ENCODE measurements at places on chromosomes 12 and 14.

DNA sequence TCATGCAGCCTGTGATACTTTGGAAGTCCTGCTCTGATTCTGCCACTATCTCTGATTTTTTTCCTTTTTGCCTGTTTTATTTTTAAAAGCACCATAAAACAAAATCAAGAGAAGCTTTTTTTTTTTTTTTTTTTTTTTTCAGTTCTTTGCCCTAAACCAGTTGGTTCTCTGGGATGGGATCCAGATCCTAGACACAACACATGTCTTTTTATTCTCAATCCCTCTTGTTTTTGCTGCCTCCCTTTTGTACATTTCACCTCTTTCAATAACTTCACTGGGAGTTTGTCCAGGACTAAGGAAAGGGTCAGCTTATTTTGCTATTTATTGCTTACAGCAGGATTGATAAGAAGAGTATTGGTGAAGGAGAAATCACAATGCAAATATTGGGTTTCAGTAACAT lies 139.4 kb downstream of the GRIP1 start:
- no peak for DNase-seq

DNA sequence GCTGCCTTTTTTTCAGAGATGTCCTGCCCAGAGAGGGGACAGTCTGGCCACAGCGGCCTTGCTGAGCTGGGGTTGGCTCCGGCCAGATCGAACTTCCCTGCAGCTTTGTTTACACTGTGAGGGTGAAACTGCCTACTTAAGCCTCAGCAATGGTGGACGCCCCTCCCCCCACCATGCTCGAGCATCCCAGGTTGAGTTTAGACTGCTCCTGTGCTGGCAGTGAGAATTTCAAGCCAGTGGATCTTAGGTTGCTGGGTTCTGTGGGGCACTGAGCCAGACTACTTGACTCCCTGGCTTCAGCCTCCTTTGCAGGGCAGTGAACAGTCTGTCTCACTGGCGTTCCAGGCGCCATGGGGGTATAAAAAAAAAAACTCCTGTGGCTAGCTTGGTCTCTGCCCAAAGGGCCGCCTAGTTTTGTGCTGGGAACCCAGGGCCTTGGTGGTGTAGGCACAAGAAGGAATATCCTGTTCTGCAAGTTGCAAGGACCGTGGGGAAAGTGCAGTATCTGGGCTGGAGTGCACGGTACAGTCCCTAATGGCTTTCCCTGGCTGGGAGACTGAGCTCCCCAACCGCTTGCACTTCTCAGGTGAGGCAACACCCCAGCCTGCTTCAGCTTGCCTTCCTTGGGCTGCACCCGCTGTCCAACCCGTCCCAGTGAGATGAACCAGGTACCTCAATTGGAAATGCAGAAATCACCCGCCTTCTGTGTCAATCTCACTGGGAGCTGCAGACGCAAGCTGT lies 79.1 kb downstream of the LRIG3 start:
- no peak for DNase-seq

GRCh38 chr12:66603461-66603860 lies 75.4 kb downstream of the GRIP1 start:
- DNase-seq, result no peak

DNA sequence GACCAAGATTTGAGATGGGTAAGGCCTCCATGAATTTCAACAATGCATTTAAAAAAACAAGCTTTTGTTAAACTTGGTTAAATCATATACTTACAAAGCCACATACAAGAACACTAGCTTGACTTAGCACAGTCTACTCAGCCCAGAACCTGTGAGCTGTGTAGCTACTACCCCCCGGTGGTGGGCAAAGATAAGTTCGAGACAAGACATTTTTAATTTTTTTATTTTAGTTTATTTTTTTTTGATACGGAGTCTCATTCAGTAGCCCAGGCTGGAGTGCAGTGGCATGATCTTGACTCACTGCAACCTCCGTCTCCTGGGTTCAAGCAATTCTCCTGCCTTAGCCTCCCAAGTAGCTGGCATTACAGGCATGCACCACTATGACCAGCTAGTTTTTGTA lies 3.7 kb upstream of the NECAP1 start:
- peak; percentile 58 for DNase-seq

DNA sequence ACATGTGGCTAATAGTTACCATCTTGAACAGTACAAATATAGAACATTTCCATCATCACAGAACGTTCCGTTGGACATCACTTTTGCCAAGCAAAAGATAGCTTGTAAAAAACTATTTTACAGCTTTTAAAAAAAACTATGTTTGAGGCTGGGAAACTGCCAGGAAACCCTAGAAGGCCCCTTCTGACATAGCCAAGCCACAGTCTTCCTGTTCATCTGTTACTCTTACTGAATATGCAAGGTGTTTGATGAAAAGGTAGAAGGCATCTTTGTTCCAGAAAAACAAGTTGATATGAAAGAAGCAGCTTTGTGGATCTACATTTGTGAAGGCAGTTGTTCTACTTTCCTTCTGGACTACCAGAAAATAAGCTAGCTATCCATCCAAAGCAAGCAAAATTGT lies 23.6 kb upstream of the WNK1 start:
- peak; percentile 41 for DNase-seq

- no peak for DNase-seq
These were observed 1.7 kb downstream of the SOS2 start for GRCh38 chr14:50229681-50230080.

GRCh38 chr14:32620724-32621123 lies 291.6 kb downstream of the AKAP6 start:
- DNase-seq, result no peak

GRCh38 chr14:94081386-94081820 lies 293 bp downstream of the IFI27L1 start:
- no peak for DNase-seq

GRCh38 chr12:47578836-47579235 lies 127.0 kb downstream of the RPAP3 start:
- DNase-seq, result no peak

GRCh38 chr14:70822530-70823185 lies 13.3 kb upstream of the MAP3K9 start:
- DNase-seq, result no peak

GRCh38 chr12:80241576-80242273 lies 142.4 kb downstream of the OTOGL start:
- no peak for DNase-seq

DNA sequence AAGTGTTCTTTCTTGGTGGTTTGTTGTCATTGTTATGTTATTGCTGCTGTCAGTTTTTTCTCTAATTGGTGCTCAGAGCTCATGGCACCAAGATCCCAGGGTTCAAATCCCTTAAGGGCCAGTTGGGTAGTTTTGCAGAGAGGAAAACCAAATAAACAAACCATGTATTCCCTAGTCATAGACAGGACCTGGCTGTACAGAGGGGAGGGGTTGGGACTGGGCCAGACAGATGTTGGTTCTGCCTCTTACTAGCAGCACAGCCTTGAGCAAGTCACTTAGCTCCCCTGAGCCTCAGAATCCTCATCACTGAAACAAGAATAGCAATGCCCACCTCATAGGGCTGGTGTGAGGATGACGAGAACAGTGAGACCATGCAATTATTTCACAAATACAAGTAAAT lies 53.4 kb downstream of the LTBP2 start:
- DNase-seq, result no peak

DNA sequence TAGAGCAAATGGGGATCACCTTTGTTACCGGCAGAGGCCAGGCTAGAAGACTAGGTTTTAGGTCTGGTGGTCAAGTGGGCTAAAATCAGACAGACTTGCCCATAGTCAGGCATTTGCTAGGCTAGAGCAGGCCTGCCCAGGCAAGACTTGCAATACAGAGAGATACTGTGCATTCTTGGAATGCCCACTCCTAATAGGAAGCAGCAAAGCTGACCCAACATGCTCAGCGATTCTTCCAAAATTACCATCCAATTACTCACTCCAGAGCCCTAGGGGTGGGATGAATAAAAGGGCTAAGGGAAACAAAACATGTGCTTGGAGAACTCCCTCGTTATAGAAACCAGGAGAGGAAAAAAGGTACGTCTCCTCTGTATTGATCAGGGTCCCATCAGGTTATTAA lies 187.8 kb upstream of the AMIGO2 start:
- DNase-seq, result no peak

- DNase-seq, result no peak
These were observed 5.2 kb downstream of the ENO2 start for GRCh38 chr12:6919588-6919987.

DNA sequence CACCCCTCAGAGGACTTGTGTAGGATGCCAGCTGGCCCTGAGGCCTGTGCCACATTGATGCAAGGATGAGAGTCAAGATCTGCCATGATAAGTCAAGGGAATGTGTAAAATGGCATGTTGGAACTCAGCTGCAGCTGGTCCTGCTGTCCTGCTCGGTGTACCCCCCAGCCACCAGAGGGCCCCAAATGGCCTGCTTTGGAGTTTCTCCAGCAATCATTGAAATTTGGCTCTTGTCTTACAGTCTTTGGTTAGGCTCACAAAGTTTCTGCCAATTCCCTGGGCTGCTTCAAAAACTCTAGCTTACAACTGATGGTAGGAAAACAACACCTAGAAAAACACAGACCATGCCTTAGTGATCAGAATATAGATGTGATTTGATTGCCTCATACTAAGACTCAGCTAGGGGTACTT lies 76.8 kb downstream of the HSD17B6 start:
- DNase-seq, result peak; percentile 79

- peak; percentile 94 for DNase-seq
These were observed 19.2 kb downstream of the XRCC3 start for GRCh38 chr14:103696070-103696402.

DNA sequence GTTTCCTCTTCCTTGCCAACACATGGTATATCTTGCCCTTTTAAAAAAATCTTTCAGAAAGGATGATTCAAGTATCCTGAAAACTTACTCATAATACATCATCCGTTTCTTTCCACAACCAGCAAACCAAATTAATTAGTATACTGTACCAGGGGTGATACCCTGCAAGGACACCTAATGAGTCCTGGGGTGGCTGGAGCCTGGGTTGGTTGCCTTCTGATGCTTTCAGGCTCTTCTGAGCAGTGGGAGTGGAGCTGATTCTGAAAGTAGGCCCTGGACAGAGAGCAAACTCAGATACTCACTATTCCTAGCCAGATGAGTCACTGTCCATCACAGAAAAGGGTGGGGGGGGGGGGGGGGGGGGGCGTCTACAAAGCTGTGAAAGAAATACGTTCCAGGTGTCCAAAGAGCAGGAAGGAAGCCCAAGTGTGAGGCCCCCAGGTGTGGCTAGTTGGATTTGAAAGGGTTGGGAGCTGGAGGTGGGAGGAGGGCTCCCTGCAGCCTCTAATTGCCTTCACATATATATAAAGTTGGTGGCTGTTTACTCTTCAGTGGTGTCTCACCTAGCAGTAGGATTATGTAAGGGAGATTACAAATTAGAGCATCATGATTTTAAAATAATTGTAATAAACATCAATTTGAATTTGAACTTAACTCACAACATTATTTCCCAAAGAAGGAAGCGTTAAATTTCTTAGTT lies 36.5 kb downstream of the FBXO33 start:
- no peak for DNase-seq

GRCh38 chr12:131090274-131091210 lies 136.8 kb downstream of the ADGRD1 start:
- no peak for DNase-seq

- no peak for DNase-seq
These were observed 54.5 kb downstream of the APAF1 start for GRCh38 chr12:98699586-98699985.

GRCh38 chr14:30853946-30854345 lies 20.4 kb upstream of the COCH start:
- no peak for DNase-seq

DNA sequence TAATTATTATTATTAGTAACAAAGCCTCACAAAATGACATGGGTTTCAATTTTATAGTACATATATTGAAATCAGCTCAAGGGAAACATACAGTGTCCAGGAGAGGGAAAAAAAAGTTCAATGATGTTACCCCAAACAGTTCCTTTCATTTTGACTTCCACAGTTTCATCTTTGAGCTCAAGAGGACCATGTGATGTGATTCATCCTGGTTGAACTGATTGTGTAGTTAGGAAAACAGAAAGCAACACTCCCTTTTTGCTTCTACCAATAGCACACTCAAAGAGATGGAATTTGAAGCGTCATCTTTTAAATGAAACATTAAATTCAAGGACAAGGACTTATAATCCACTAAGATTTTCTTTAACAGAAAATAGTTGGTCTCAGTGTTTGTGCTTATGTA lies 461.0 kb downstream of the FOXG1 start:
- DNase-seq, result no peak

DNA sequence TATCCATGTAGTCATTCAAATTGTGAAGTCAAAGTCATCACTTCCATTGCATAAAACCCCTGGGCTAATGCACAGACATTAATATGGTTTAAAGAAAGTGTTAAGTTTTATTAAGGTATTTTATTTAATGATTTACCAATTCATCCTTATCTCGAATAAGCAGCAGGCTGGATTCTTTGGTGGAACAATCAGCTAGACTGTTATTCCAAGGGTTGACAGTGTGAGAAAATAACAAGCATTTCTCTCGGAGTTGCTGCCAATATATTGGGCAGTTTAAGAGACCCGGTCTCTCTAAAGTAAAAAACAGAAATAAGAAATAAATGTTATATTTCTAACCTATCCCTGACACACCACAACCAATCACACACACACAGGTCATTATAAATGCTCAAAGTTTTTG lies 9.4 kb downstream of the KLRB1 start:
- DNase-seq, result no peak

DNA sequence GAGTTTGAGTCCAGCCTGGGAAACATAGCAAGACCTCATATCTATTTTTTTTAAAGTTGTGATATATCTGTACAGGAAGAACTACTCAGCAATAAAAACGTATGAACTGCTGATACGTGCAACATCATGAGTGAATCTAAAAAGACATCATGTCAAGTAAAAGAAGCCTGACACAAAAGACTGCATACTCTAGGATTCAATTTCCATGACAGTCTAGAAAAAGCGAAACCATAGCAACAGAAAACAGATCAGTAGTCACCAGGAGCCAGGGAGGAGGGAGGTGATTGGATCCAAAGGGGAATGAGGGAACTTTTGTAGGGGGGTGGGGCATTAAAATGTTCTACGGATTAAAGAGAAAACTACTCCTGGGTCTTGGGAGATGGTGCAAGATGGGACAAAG lies 8.7 kb upstream of the RGS6 start:
- no peak for DNase-seq

GRCh38 chr14:87628129-87628528 lies 364.9 kb downstream of the GALC start:
- DNase-seq, result peak; percentile 1

- no peak for DNase-seq
These were observed 94.0 kb downstream of the TSPAN9 start for GRCh38 chr12:3171195-3171591.
